CD4-positive, alpha-beta memory T cell (primary cell): ENCODE measurements at places on chromosomes 3 and 15. TPM values are rescaled to one million over a fixed set of nuclear protein-coding genes. Genes with fewer than 3 reads are reported as not detected.

FBXL22 gene
- total RNA-seq = 2.2 TPM

ADAMTSL3 gene
- not detected for total RNA-seq

DNA sequence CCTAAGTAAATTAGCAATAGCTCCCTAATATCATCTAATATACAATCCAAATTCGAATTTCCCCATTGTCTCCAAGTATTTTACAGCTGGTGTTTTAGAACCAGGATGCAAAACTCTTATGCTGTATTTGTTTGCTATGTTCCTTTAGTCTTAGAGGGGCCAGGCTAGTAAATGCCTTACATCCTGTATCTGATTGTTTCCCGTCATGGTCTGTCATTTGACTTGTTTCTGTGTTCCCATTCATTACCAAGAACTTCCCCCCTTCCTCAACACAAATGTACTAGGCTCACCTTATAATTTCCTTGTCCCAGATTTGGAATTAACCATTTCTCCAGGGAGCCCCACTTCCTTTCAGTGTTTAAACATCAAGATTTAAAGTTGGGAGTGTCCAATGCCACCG is 54.1 kb downstream of the ABTB1 start:
- DNase-seq = no peak

DNA sequence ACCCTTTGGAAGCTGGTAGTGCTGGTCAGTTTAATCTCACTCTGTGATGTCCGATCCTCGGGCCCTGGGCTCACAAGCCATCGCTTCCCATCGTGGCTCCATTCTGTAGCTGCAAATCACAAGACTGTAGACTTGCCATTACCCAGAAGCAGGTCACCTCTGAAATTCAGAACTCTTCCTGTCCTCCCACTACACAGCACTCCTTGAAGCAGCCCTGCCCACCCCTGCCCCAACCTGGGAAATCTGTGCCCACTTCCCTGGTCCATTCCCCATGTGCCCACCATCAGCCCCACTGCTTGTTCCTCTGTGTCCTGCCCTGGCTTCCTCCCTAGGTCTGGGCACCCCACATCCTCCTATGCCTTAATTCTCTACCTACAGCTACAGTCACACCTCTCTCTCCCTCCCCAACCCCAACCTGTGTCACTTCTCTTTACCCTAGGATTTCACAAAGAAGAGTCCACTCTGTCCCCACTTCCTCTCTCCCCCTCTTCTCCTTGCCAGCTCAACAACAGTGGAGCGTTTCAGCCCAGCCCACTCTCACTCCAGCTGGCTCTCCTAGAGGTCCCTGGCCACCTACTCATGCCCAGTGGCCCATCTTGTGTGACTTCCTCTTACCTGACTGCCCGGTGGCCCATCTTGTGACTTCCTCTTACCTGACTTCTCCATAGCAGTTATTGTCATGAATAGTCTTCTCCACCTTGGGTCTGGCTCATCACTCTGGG is 8.3 kb downstream of the ZNF710 start:
- no peak for DNase-seq

DNA sequence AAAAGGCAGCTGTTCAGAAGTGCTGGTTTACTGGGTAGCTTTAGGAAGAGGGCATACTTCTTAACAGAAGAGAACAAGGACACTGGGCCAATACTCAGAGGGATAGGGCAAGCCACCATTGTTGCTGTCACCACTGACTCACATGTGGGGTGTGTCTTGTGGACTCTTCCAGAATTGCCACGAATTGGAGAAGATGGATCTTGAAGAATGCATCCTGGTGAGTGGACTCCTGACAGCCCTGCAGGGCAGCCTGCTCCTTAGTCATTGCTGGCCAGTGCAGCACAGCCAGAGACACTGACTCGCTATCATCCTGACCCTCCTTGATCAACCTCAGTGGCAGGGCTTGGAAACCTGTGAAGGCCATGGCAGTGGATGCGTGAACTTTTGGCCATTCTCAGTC is 62.3 kb downstream of the UBP1 start:
- no peak for DNase-seq
